CD8-positive, alpha-beta memory T cell (primary cell): ENCODE measurements at places on chromosomes 6 and 20. TPM values are rescaled to one million over a fixed set of nuclear protein-coding genes. Genes with fewer than 3 reads are reported as not detected.

DNA sequence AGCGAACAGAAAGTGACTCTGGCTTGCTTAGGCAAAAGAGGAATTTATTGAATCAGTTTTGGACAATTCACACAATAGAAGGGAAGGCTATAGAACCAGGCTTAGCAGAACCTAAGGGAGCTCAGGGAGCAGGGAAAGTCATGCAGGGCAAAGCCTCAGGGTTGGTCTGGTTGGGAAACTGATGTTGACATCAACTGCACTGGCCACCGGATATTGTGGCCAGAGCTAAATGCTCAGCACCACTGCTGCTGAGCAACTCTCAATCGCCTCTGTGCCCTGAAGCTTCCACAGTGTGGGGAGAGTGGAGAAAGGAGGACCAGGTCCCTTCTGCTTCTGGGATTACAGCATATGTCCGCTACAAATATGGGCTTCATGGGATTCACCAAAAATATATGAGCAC is 93.3 kb upstream of the GCM1 start:
- H3K36me3 ChIP-seq, result no peaks in the 10 kb centered on the region
- DNase-seq, result no peak
- H3K27me3 ChIP-seq, result no peaks in the 10 kb centered on the region
- H3K4me3 ChIP-seq, result no peak overlapping the region
- H3K27ac ChIP-seq, result no peak overlapping the region
- H3K4me1 ChIP-seq, result peaks cover 13% of the 10 kb centered on the region

GRCh38 chr6:160039441-160039840 is 70.6 kb downstream of the IGF2R start:
- DNase-seq, result no peak
- no peak overlapping the region for H3K27ac ChIP-seq
- H3K4me3 ChIP-seq, result no peak overlapping the region
- H3K27me3 ChIP-seq, result no peaks in the 10 kb centered on the region
- peaks cover 5% of the 10 kb centered on the region for H3K4me1 ChIP-seq
- H3K36me3 ChIP-seq, result peaks cover 55% of the 10 kb centered on the region

GRCh38 chr6:154157082-154157481 is 118.0 kb downstream of the OPRM1 start:
- H3K4me1 ChIP-seq, result peaks cover 46% of the 10 kb centered on the region
- H3K4me3 ChIP-seq, result peak overlapping the region; percentile 61
- H3K36me3 ChIP-seq, result peaks cover 6% of the 10 kb centered on the region
- peak overlapping the region; percentile 32 for H3K27ac ChIP-seq
- H3K27me3 ChIP-seq, result no peaks in the 10 kb centered on the region
- DNase-seq, result no peak

- no peak for DNase-seq
- H3K27me3 ChIP-seq, result no peaks in the 10 kb centered on the region
These were observed 333.4 kb upstream of the NT5E start for GRCh38 chr6:85116475-85116874.

DNA sequence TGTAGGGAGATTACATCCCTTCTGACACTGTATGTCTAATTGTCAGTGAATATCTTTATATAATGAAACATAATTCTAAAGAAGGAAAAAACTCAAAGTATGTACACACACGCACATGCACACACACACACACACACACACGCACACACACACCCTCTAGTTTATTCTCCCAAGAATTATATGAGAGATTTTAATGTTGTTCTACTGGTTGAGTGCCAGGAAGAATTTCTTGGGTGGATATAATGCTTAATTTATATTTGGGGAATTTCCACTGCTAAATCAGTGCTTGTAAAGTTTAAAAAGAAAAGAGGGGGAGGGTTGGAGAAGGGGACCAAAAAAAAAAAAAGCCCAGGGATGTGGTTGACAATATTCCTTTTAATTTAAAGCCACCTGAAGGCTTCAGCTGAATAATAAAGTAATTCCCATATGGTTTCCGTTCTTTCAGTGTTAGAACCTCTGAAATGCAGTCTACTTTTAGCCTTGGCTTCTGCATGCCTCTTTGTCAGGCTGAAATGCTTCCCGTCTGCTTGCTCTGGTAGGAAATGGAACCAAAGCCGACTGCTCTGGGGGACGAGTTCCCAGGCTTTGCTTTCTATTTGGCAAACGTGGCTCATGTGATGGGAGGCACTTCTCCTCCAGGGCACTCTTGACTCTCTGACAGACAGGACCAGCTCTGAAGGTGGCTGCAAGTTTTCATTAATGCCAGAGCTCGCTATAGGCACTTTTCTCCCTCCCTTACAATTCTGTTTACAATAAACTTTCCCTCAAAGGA is 225.4 kb downstream of the PRL start:
- no peak overlapping the region for H3K27ac ChIP-seq
- H3K4me3 ChIP-seq, result no peak overlapping the region
- DNase-seq, result no peak
- no peaks in the 10 kb centered on the region for H3K27me3 ChIP-seq

DNA sequence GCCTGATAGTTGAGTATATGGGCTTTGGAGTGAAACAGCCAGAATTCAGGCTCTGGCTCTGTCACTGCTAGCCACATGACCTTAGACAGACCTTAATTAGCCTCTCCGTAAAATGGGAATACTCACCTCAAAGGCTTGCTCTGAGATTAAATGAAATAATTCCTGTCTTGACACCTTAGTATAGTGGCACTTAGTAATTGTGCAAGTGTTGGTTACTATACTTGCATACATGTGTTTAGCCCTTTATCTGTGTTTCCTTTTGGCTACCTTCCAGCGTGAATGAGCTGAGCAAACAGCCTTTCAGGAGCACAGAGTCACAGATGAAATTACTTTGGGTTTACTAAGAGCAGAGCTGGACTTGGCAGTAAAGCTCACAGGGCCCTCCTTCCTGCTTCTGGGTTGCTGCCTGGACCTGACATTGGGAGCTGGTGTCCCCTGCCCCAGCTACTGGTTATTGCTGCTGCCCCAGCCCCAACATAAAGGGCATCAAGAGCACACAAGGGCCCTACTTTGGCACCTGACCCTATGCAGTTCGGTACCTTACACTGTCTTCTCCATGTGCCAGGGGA is 32.8 kb downstream of the CD164 start:
- peak overlapping the region; percentile 43 for H3K27ac ChIP-seq
- no peaks in the 10 kb centered on the region for H3K4me1 ChIP-seq
- H3K4me3 ChIP-seq, result no peak overlapping the region

GRCh38 chr6:97703661-97704060 is 420.6 kb upstream of the MMS22L start:
- no peaks in the 10 kb centered on the region for H3K27me3 ChIP-seq
- no peaks in the 10 kb centered on the region for H3K36me3 ChIP-seq
- H3K4me3 ChIP-seq, result no peak overlapping the region
- H3K27ac ChIP-seq, result no peak overlapping the region
- no peak for DNase-seq
- H3K4me1 ChIP-seq, result no peaks in the 10 kb centered on the region

DNA sequence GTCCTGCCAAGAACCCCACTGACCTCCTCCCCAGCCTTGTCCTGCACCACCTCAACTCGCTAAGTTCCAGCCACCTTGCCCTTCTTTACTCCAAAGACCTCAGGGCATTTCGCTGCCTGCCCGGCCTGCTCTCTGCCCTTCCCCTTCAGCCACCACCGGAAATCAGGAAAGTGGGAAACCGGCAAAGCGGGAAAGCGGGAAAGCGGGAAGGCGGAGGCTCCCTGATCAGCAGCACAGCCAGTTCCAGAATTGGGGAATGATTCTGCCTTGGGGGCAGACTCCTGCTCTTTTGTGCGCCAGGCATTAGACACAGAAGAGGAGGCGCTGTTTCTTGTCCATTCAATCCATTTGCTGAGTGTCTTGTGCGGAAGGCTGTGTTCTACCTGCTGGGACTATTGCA is 111.3 kb downstream of the ZDHHC14 start:
- no peaks in the 10 kb centered on the region for H3K27me3 ChIP-seq
- H3K27ac ChIP-seq, result no peak overlapping the region
- DNase-seq, result no peak
- peaks cover 3% of the 10 kb centered on the region for H3K4me1 ChIP-seq

GRCh38 chr6:154572556-154572955 is 62.1 kb upstream of the CNKSR3 start:
- no peak overlapping the region for H3K27ac ChIP-seq
- DNase-seq, result no peak
- no peaks in the 10 kb centered on the region for H3K27me3 ChIP-seq
- H3K4me1 ChIP-seq, result no peaks in the 10 kb centered on the region

PHACTR2 gene
- total RNA-seq, result 29.1 TPM

COL10A1 gene
- not detected for total RNA-seq

CGA gene
- total RNA-seq, result not detected
